WTC11 (cell line): ENCODE measurements at places on chromosomes 3 and 15. TPM values are rescaled to one million over a fixed set of nuclear protein-coding genes. Genes with fewer than 3 reads are reported as not detected.

- peaks cover 35% of the 10 kb centered on the region for H3K4me1 ChIP-seq
- peak overlapping the region; percentile 11 for H3K27ac ChIP-seq
- peaks cover 33% of the 10 kb centered on the region for H3K27me3 ChIP-seq
- peak overlapping the region; percentile 89 for H3K4me3 ChIP-seq
- peaks cover 12% of the 10 kb centered on the region for H3K36me3 ChIP-seq
These were observed 154.7 kb upstream of the GOLIM4 start for GRCh38 chr3:168250415-168250861.

- no peak overlapping the region for H3K4me3 ChIP-seq
- H3K36me3 ChIP-seq: peaks cover 7% of the 10 kb centered on the region
- no peak for DNase-seq
- H3K27me3 ChIP-seq: peaks cover 24% of the 10 kb centered on the region
- no peak overlapping the region for H3K27ac ChIP-seq
- H3K4me1 ChIP-seq: no peaks in the 10 kb centered on the region
These were observed 29.6 kb upstream of the SELENOK start for GRCh38 chr3:53921296-53921695.

- no peaks in the 10 kb centered on the region for H3K27me3 ChIP-seq
- H3K27ac ChIP-seq: no peak overlapping the region
- no peak overlapping the region for H3K4me3 ChIP-seq
- no peak for DNase-seq
These were observed 40.8 kb downstream of the KAT2B start for GRCh38 chr3:20080956-20081554.

GRCh38 chr3:115523458-115523857 lies 99.9 kb upstream of the GAP43 start:
- peaks cover 24% of the 10 kb centered on the region for H3K4me1 ChIP-seq
- H3K4me3 ChIP-seq: no peak overlapping the region
- no peak for DNase-seq
- no peaks in the 10 kb centered on the region for H3K36me3 ChIP-seq
- no peak overlapping the region for H3K27ac ChIP-seq

GRCh38 chr15:88257311-88258092 lies 963 bp upstream of the NTRK3 start:
- DNase-seq: peak; percentile 43
- peak overlapping the region; percentile 98 for H3K4me3 ChIP-seq

- peaks cover 90% of the 10 kb centered on the region for H3K36me3 ChIP-seq
- peak overlapping the region; percentile 12; the same call in 1 of the 2 replicates for H3K27ac ChIP-seq
- H3K4me1 ChIP-seq: 0 out of 2 replicates have a peak, but pooled peaks cover 3% of the 10 kb centered on the region
- no peak overlapping the region for H3K4me3 ChIP-seq
- DNase-seq: no peak
- H3K27me3 ChIP-seq: no peaks in the 10 kb centered on the region; the same call in 1 of the 2 replicates
These were observed 42.2 kb downstream of the GMPS start for GRCh38 chr3:155912579-155913190.

GRCh38 chr3:187967993-187968392 lies 186.0 kb upstream of the LPP start:
- H3K4me1 ChIP-seq: 0 out of 2 replicates have a peak, but pooled peaks cover 2% of the 10 kb centered on the region
- no peak overlapping the region for H3K4me3 ChIP-seq
- no peak for DNase-seq
- H3K36me3 ChIP-seq: no peaks in the 10 kb centered on the region
- no peaks in the 10 kb centered on the region for H3K27me3 ChIP-seq

GRCh38 chr3:98778852-98779413 lies 15.8 kb downstream of the ST3GAL6 start:
- 0 out of 2 replicates have a peak, but pooled peaks cover 3% of the 10 kb centered on the region for H3K36me3 ChIP-seq
- no peaks in the 10 kb centered on the region; the same call in 1 of the 2 replicates for H3K27me3 ChIP-seq
- H3K27ac ChIP-seq: no peak overlapping the region
- no peak overlapping the region for H3K4me3 ChIP-seq
- no peak for DNase-seq

GRCh38 chr3:71862371-71863140 lies 77.6 kb upstream of the PROK2 start:
- no peak overlapping the region for H3K4me3 ChIP-seq
- peaks cover 15% of the 10 kb centered on the region for H3K36me3 ChIP-seq

GRCh38 chr3:70392227-70392626 lies 79.8 kb upstream of the MDFIC2 start:
- H3K27me3 ChIP-seq: no peaks in the 10 kb centered on the region; the same call in 1 of the 2 replicates
- no peak overlapping the region for H3K27ac ChIP-seq
- H3K4me1 ChIP-seq: peaks cover 17% of the 10 kb centered on the region
- H3K36me3 ChIP-seq: peaks cover 15% of the 10 kb centered on the region
- no peak overlapping the region for H3K4me3 ChIP-seq

GRCh38 chr3:139299261-139300132 lies 44.3 kb upstream of the MRPS22 start:
- H3K27ac ChIP-seq: no peak overlapping the region
- peak; percentile 14 for DNase-seq
- H3K27me3 ChIP-seq: no peaks in the 10 kb centered on the region
- H3K4me1 ChIP-seq: peaks cover 9% of the 10 kb centered on the region
- H3K4me3 ChIP-seq: no peak overlapping the region
- no peaks in the 10 kb centered on the region for H3K36me3 ChIP-seq

DNA sequence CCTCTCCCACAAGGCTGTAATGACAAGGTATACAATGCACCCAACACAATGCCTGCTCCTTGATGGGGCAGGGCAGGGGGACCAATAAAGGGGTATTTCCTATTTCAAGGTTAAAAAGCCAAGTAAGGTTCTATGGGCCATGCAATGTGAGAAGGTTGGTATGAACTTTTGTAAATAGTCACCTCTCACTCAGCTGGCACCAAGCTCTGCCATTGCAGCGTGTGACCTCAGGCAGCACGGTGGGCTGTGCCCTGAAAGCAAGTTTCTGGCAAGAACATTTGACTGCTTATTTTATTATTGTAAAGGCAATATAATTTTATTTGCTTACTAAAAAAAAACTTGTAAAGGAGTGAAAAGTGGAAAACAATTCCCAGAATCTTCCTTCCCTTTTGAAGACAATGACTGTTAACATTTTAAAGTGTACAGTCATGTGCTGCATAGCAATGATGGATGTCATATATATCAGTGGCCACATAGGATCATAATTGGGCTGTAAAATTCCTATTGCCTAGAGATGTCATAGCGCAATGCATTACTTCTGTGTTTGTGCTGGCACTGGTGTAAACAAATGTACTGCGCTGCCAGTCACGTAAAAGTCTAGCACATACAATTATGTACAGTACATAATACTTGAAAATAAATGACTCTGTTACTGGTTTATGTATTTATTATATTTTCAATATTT lies 167.3 kb upstream of the RORA start:
- H3K4me3 ChIP-seq: no peak overlapping the region
- H3K27ac ChIP-seq: no peak overlapping the region
- H3K4me1 ChIP-seq: no peaks in the 10 kb centered on the region
- no peaks in the 10 kb centered on the region for H3K36me3 ChIP-seq
- no peak for DNase-seq

DNA sequence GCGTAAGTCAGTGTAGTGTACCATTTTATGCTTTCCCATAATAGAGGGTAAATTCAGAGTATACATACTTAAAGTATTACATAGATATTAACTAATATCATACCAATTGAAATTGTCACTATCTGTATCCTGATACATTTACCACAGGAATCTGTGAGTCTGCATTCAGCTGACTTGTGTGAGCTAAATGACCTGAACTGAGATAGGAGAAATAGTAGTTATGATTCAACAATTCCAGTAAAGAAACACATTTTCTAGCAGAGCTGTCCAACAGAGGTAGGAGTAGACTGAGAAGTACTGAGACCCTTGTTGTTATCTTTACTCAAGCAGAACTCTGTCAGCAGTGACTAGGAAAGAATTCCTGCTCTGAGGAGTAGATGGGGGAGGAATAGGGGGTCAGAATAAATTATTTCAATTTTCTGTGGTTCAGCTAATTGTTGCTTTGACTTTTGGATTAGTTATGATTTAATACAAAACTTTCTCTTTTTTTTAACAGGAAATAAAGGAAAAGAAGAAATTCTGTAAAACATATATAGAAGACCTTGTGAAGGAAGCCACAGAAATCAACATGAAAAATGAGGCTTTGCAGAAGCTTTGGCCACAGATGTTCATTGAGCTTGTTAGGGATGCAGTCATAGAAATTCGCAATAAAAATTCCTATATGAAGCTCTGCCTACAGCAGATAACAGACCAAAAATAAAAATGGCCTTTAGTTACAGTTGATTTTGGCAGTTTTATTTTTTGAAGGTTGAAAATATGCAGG lies 66.2 kb upstream of the THSD4 start:
- peaks cover 3% of the 10 kb centered on the region; the same call in 1 of the 2 replicates for H3K36me3 ChIP-seq
- no peak overlapping the region for H3K4me3 ChIP-seq
- no peak for DNase-seq
- H3K27ac ChIP-seq: peak overlapping the region; percentile 21; the same call in 1 of the 2 replicates
- H3K27me3 ChIP-seq: no peaks in the 10 kb centered on the region
- H3K4me1 ChIP-seq: peaks cover 21% of the 10 kb centered on the region

DNA sequence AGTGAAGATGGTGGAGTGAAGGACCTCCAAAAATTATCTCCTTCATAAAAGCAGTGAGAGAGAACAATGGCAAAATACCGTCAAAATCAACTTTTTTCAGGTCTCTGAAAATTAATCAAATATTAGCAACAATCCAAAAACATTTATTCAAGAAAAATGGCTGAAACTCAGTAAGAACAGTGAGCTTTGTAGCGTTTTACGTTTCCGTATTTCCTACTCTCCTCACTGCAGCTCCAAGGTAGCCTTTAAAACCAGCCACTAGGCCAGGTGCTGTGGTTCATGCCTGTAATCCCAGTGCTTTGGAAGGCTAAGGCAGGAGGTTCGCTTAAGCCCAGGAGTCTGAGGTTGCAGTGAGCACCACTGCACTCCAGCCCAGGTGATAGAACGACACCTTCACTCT lies 38.5 kb downstream of the ATP10A start:
- peaks cover 6% of the 10 kb centered on the region; the same call in 1 of the 2 replicates for H3K4me1 ChIP-seq
- no peak overlapping the region for H3K27ac ChIP-seq
- DNase-seq: no peak
- H3K36me3 ChIP-seq: no peaks in the 10 kb centered on the region
- H3K27me3 ChIP-seq: no peaks in the 10 kb centered on the region
- no peak overlapping the region for H3K4me3 ChIP-seq

- 0 out of 2 replicates have a peak overlapping the region, but pooled peaks have one; percentile 1 for H3K27ac ChIP-seq
- H3K4me1 ChIP-seq: peaks cover 22% of the 10 kb centered on the region
- no peaks in the 10 kb centered on the region for H3K36me3 ChIP-seq
- 0 out of 2 replicates have a peak, but pooled peaks cover 2% of the 10 kb centered on the region for H3K27me3 ChIP-seq
- DNase-seq: no peak
These were observed 14.7 kb upstream of the DLL4 start for GRCh38 chr15:40914486-40914885.

DNA sequence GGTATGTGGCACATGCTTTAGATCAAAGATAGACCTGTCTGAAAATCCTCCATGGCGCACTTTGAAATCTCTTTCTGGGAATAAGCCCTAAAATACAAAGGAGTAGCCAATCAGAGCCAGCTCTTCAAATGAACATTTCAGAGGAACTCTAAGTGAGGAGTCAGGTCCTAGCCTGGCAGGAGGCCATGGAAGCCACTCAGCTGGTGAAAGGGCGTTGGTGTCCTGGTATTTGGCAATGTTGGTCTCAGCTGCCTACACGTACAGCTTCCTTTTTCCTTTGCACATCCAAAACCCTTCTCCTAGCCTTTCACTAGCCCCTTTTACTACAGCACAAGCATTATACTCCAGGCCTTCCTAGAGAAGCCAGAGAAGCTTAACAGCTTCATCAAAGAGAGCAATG lies 5.5 kb downstream of the WDR73 start:
- H3K4me3 ChIP-seq: no peak overlapping the region
- no peak overlapping the region for H3K27ac ChIP-seq
- H3K27me3 ChIP-seq: no peaks in the 10 kb centered on the region
- no peak for DNase-seq
- H3K36me3 ChIP-seq: peaks cover 58% of the 10 kb centered on the region

- no peaks in the 10 kb centered on the region for H3K27me3 ChIP-seq
- H3K4me3 ChIP-seq: no peak overlapping the region
- H3K36me3 ChIP-seq: no peaks in the 10 kb centered on the region
- no peak for DNase-seq
- peaks cover 26% of the 10 kb centered on the region for H3K4me1 ChIP-seq
These were observed 192.4 kb upstream of the RORA start for GRCh38 chr15:61421470-61421869.

GRCh38 chr3:49173792-49174170 lies 2.4 kb downstream of the KLHDC8B start:
- no peak overlapping the region for H3K27ac ChIP-seq
- H3K4me1 ChIP-seq: peaks cover 20% of the 10 kb centered on the region
- H3K4me3 ChIP-seq: no peak overlapping the region
- H3K36me3 ChIP-seq: no peaks in the 10 kb centered on the region

- H3K36me3 ChIP-seq: 0 out of 2 replicates have a peak, but pooled peaks cover 5% of the 10 kb centered on the region
- no peak for DNase-seq
- no peaks in the 10 kb centered on the region for H3K27me3 ChIP-seq
- peaks cover 3% of the 10 kb centered on the region; the same call in 1 of the 2 replicates for H3K4me1 ChIP-seq
These were observed 24.3 kb upstream of the PTX3 start for GRCh38 chr3:157412323-157412855.

GRCh38 chr3:58272891-58273290 lies 33.2 kb upstream of the RPP14 start:
- H3K36me3 ChIP-seq: peaks cover 19% of the 10 kb centered on the region
- no peaks in the 10 kb centered on the region for H3K4me1 ChIP-seq
- H3K27ac ChIP-seq: no peak overlapping the region
- DNase-seq: no peak
- no peaks in the 10 kb centered on the region for H3K27me3 ChIP-seq
- H3K4me3 ChIP-seq: no peak overlapping the region

DNA sequence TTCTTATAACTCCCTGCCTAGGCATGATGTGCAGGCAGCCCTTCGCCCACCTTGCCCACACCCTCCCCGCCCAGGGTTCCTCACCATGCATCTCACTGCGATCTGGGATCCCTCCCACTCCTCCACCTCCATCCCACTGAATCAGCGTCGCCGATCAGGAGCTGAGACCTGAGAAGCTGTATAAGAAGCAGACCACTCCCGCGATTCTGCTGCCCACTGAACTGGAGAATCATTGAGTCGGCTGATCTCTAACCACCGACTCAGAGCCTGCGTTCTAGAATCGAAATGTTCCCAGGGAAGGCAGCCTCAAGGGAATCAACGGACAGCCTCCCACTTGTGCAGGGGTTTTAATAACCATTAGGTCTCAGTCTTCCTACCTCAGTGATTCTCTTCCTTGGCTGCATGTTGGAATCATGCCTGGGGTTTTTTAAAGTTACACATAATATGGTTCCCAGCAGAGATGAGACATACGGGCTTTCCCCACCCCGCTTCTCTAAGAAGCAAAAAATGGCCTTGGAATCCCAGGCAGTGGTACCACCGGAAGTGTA lies 60.2 kb downstream of the TMEM44 start:
- H3K36me3 ChIP-seq: no peaks in the 10 kb centered on the region
- no peaks in the 10 kb centered on the region for H3K27me3 ChIP-seq
- DNase-seq: no peak
- H3K4me1 ChIP-seq: 0 out of 2 replicates have a peak, but pooled peaks cover 2% of the 10 kb centered on the region
- H3K27ac ChIP-seq: no peak overlapping the region

- no peak for DNase-seq
- H3K27ac ChIP-seq: no peak overlapping the region
- H3K27me3 ChIP-seq: no peaks in the 10 kb centered on the region
- H3K36me3 ChIP-seq: no peaks in the 10 kb centered on the region
- H3K4me3 ChIP-seq: no peak overlapping the region
These were observed 192.6 kb upstream of the ALCAM start for GRCh38 chr3:105174017-105174615.

- no peaks in the 10 kb centered on the region for H3K36me3 ChIP-seq
These were observed 44.9 kb upstream of the MANF start for GRCh38 chr3:51340013-51340829.

GRCh38 chr3:175349168-175349567 lies 490.0 kb downstream of the NAALADL2 start:
- no peaks in the 10 kb centered on the region for H3K4me1 ChIP-seq
- no peak overlapping the region for H3K4me3 ChIP-seq
- H3K36me3 ChIP-seq: no peaks in the 10 kb centered on the region
- H3K27me3 ChIP-seq: no peaks in the 10 kb centered on the region

The PLA2G4F gene
- 0.11 to 0.18 TPM (median 0.16 TPM) in 3 replicates for total RNA-seq

The HEMK1 gene
- 15.2 to 20.9 TPM (median 15.8 TPM) in 3 replicates for total RNA-seq

The TGM4 gene
- total RNA-seq: not detected in 3 replicates

The FYTTD1 gene
- 21.4 to 24.5 TPM (median 23.7 TPM) in 3 replicates for total RNA-seq

The GLDN gene
- 0.77 to 1.8 TPM (median 1.7 TPM) in 3 replicates for total RNA-seq

The FGF7 gene
- total RNA-seq: 0.11 to 0.15 TPM (median 0.11 TPM) in 3 replicates

The SLC9C1 gene
- total RNA-seq: 1.4 to 3.5 TPM (median 2.5 TPM) in 3 replicates
